Nucleus accumbens (tissue), 56 donors: ENCODE measurements at places on chromosomes 4 and X.

GRCh38 chr4:5932035-5932568 is 39.2 kb upstream of the CRMP1 start:
- no peak for DNase-seq

GRCh38 chr4:183370786-183371185 is 48.6 kb upstream of the CLDN24 start:
- DNase-seq = no peak

GRCh38 chrX:76279007-76279406 is 106.1 kb downstream of the PBDC1 start:
- no peak for DNase-seq

GRCh38 chr4:154928640-154929257 is 147.7 kb downstream of the RBM46 start:
- peak; percentile 5 for DNase-seq

DNA sequence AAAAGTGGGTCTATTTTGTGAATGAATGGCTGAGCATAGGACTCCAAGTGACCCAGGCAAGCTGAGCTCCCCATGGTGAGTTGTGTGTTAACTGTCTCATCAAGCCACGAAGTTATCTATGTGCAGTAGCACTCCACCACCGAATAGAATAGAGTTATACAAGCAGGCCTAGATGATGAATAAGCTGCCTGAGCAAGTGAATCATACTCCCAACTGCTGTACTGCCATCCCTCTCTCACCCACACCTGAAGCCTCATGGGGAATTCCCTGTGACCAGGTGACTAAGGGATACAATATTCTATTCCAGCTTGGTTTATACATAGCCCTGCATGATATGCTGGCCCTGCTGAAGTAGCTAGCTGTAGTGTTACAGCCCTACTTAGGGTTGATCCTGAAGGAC is 38.7 kb downstream of the KDM5C start:
- DNase-seq = no peak

DNA sequence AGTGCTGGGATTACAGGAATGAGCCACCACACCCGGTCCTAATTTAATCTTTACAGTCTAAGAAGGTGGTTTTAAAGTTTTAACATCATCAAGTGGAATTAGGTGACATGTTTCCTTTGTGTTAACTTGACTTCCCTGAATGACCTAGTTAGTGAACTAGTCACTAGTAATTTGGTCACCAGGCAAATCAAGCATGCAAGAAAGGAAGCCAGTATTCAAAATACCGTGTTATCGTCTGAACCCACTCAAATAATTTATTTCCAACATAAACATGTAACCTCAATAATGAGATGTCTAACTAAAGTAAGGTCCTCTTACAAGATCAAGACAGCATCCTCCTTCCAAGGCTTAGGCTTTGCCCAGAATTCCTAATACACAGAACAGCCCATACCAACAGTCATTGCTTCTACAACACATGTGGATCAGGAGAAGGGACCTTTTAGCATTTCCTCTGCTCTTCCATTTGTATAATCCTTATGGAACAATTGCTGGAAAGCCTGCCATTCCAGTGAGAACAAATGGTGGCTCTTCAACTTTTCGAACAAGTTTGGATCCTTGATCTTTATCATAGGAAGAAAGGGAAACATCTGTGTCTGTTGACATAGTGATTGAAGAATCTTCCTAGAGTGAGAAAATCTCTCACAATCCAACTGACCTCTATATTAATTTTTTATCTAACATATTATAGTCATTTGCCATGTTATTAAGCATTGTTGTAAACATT is 97.2 kb downstream of the ANXA3 start:
- no peak for DNase-seq
